ENCODE measurements at places on chromosomes 11 and 22. TPM values are rescaled to one million over a fixed set of nuclear protein-coding genes. Genes with fewer than 3 reads are reported as not detected.

GRCh38 chr22:49704345-49705215 lies 123.1 kb downstream of the BRD1 start:
- no peak for DNase-seq

GRCh38 chr22:23117891-23118646 lies 23.7 kb downstream of the RSPH14 start:
- DNase-seq, result no peak

DNA sequence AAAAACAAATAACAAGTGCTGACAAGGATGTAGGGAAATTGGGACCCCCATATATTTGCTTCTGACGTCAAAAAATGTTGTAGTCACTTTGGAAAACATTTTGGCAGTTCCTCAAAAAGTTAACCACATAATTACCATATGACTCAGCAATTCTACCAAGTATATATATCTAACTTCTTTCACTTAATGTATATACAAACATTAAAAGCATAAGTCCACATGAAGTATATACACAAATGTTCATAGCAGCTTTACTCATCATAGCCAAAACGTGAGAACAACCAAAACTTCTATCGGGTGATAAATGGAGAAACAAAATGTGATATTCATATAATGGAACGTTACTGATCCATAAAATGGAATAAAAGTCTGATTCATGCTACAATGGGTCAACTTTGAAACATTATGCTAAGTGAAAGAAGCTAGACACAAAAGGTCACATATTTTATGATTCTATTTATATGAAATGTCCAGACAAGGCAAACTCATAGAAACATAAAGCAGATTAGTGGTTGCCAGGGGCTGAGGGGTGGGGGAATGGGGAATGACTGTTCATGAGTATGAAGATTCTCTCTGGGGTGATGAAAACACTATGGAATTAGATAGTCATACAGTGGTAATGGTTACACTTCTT lies 48.7 kb upstream of the TEAD1 start:
- peak; percentile 23 for DNase-seq

GRCh38 chr11:33959855-33960400 lies 68.1 kb upstream of the LMO2 start:
- no peak for DNase-seq

DNA sequence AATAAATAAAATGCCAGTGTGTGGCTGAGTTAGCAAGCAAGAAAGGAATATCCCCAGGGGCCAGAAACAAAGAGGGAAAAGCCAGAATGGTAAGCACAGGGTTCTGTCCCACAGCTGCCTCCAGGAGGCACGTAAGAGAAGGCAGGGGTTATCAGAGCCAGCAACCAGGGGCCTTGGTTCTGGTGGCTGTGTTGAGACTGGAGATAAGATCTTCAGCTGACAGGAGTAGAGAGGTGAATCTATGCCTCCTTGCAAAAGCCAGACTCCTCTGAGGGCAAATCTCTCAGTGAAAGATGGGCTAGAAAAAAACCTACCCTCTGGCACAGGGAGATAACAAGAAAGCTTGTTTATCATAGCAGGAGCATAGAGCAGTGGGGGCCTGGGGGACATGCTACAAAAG lies 29.8 kb upstream of the NFAM1 start:
- DNase-seq, result no peak

DNA sequence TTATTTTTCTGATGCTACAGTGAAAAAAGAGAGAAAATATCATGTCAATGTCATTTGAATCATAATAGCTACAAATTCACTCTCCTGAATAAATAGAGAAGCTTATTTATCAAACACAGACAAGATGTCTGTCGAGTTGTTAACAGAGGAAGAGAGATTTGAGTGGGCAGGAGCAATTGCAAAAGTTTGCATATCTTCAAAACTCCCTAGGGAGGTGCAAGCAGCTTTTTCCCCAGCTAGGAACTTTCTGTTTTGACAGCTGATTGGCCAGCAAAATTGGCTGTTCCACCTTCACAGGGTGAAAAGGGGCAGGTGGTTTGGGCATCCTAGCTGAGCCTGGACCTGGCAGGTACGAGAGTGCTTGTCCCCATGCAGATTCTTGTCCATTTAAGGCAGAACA lies 98.2 kb downstream of the NTM start:
- no peak for DNase-seq

GRCh38 chr11:110488446-110488845 lies 58.7 kb downstream of the FDX1 start:
- no peak for DNase-seq

DNA sequence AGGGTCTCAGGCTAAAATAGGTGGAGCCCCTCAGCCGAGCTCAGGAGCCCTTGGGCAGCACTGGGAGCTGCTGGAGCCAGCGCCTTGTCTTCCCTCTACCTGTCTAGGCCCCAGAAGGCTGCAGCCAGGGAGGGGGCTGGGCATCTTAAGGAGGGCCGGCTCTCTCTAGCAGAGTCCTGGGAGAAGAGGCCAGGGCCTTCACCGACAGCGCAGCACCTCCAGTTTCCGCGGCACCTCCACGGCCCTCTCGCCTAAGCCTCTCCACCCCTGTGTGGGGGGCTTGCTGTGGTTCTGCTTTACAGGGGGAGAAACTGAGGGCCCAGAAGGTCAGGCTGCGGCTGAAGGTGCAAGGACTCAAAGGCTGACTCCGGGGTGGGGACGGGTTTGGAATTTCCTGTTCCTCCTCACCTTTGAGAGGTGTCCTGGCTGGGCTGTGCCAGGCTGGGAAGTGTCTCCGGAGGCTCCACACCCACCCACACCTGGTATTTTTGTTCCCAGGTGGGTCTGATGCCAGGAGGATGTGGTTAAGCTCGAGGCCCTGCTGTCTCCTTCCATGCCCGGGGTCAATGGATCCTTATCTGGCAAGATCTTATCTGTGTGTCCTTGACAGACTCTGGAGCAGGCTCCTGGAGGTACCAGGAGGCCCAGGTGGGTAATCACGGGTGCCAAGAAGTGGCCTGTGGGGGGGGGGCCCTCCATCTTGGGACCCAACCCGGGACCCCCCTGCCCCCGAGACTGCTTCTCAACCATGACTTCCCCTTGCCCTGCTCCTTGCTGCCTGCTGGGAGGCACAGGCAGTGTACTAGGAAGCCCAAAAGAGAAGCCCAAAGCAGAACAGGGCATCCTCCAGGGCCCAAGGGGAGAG lies 95.3 kb upstream of the FGF3 start:
- DNase-seq, result peak; percentile 62

DNA sequence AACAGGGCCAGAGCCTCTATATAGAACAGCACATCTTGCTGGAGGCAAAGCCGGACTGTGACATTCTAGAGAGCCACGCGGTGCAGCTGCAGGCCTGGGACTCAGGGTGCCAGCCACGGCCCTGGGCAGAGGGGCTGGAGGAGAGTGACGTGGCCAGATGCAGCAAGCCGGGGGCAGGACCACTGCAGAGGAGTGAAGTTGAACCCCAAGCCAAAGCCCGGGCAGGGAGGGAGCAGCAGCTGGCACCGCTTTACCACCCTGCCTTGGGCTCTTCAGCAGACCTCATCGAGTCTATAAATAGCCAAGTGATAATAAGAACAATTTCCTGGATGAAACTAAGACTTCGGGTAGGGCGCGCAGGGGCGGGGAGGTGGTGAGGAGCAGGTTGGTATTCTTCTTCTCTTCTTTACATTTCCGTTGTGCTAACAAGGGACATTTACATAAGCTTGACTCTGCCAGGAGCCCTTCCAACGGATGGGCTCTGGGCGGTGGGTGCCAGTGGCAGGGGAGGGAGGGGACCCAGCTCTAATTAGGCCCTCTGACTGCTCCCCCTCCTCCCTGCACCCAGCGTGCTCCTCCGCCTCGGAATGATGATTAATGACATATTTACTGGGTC lies 110.2 kb downstream of the ST3GAL4 start:
- no peak for DNase-seq

DNA sequence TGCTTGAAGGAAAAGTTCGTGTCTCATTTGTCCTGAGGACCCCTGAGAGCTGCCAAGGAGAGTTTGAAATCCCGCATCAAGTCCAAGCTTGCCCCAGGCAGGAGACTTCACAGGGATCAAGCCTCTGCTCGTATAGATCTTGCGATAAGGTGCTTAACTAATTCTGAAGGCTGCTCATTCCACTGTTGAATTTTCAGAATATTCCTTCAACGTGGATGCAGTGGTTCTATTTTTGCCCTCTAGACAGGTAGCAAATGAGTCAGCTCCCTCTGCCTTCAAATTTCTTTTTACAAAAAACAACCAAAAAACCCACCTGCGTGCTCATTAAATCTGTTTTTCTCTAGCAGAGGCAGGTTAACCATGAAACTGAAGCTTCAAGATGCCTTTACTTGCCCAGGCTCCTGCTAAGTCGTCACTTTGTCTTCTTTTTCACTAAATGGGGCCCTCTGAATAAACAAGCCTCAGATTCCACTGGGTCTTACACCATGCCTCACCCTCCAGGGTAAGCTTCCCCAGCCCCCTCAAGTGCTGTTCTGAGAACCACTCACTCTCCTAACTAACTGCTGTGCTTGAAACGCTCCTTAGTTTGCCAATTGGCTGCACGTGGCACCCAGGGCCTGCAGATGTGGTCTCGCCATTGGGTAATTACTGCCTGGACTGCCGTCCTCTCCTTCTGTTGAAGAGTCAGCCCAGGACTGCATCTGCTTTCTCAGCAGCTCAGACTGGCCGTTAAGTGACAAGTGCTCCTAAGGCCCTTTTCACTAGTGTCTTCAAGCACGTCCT lies 105.0 kb downstream of the TRPC6 start:
- DNase-seq, result no peak

DNA sequence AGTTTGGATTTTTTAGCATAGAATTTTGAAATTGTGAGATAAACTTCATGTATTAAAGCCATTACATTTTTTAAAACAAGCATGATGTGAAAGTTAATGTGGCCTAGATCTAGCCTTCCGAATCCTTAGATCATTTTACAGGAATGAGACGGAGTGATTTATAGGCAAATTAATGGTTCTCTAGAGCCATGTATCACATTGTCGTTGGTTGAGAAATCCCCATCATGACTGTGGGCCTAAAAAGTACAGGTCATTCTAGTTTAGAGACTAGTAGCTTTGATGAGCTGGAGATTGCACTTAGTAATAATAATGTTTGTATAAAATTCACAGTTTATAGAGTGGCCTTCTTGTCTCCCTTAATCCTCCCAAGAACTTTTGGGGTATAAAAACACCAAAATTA lies 7.1 kb downstream of the EWSR1 start:
- DNase-seq, result no peak

GRCh38 chr11:36578458-36578857 lies 10.7 kb downstream of the RAG1 start:
- DNase-seq, result no peak

DNA sequence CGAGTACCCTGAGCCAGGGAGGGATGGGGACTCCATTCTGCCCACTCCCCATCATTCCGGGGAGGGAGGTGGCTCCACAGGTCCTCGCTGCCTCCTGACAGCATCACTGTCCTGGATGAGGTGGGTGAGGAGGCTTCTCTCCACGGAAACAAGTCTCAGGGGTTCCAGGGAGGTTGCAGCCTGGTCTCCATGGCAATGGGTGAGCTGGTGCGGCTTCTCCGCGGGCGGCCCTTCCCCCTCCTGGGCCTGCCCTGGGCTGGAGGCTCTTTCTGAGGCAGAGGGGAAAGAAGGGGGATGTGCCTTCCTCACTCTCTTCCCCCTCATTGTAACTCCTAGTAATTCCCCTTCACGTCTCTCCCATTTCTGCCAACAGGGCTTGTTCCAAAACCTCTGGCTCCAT lies 37.1 kb upstream of the PARVG start:
- no peak for DNase-seq

- peak; percentile 27 for DNase-seq
These were observed 6.5 kb downstream of the KREMEN1 start for GRCh38 chr22:29079218-29079901.

GRCh38 chr11:35158701-35159510 lies 19.9 kb downstream of the CD44 start:
- peak; percentile 90 for DNase-seq

DNA sequence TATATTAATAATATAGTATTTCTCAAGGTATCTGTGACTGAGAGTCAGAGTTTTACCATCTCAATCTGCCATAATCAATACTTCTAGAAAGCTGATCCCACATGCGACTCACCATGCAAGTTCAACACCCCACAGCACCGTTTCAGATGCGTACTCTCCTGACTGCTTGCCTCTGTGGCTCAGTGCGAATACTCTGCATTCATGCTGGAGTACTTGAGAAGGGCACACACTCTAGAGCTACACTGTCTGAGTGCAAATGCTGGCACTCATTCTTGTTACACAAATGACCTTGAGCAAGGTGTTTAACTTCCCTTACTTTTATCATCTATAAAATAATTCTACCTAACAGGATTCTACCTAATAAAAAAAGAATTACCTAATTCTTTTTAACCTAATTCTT lies 12.5 kb downstream of the SNU13 start:
- no peak for DNase-seq

- peak; percentile 42 for DNase-seq
These were observed 290.2 kb downstream of the SWAP70 start for GRCh38 chr11:9953994-9954626.

DNA sequence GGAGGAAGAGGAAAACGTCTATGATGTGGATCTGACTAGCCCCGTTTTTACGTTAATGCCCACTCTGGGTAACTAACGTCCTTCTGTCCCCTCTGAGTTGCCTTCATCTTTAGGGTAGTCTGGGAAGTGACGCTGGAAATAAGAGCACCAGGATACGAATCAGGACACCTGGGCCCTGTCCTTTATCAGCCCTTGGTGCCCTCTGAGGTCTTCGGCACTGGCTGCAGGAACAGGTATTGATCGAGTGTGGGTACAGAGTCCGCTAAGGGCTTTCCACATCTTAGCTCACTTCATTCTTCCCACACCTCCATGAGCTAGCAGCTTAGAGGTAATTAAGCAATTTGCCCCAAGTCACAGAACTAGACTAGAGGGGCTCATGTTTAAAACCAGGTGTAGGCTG lies 223.8 kb downstream of the DBX1 start:
- DNase-seq, result no peak

DNA sequence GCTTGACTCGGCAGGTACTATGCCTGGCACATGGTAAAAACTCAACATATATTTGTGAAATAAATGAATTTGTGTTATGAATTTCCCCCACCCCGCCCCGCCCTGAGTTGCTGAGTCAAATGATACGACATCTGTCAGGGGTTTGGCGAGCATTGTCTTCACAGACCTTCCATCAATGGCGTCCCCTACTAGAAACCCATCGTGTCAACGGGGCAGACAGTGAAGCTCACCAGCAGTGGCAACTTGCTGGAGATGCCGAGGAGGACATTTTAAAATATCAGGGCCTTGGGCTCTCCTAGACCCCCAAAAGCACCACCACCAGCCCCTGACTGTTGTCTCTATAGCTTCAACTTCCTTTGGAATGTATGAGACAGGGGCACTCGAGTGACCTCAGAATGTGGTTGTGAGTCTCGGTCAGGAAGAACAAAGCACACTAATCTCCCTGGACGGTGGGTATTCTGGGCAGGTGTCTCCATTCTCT lies 761 bp upstream of the NXF1 start:
- no peak for DNase-seq

DNA sequence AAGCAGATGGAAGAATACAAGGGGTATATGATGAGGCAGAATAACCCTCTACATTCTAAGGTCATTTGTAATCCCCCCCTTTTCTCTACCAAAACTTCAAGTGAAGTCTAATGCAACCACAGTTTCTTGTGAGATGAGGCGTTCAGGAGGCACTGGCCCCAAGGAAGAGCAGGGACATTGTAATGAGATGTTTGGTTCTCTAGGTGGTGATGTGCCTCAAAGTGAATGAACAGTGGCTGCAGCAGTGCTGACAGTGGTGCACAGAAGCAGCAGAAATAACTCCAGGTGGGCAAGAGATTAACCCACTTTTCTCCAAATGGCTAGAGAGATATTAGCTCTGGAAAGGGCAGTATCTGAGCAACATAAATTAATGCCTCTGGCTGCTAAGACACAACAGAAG lies 33.8 kb downstream of the PDGFD start:
- no peak for DNase-seq

The SOX6 gene
- total RNA-seq, result 5.2 TPM

The PAMR1 gene
- total RNA-seq, result 0.51 TPM

The LARGE2 gene
- 0.91 TPM for total RNA-seq

The TMEM225 gene
- not detected for total RNA-seq

The PNPLA5 gene
- not detected for total RNA-seq

All from MCF 10A (cell line).